Activated naive CD4-positive, alpha-beta T cell treated with anti-CD3 and anti-CD28 coated beads, Interleukin-2, amount 50 U/mL, for 72 hours (primary cell): ENCODE measurements at places on chromosomes 7 and 10. TPM values are rescaled to one million over a fixed set of nuclear protein-coding genes. Genes with fewer than 3 reads are reported as not detected.

The TFEC gene
- total RNA-seq = not detected

The CYP2C19 gene
- total RNA-seq = not detected

The LMTK2 gene
- total RNA-seq = 14.9 TPM

The MMRN2 gene
- not detected for total RNA-seq

The OLAH gene
- total RNA-seq = 1.7 TPM

The TRIL gene
- not detected for total RNA-seq

- DNase-seq = no peak
Observed at GRCh38 chr10:58854811-58855210, 321.6 kb upstream of the PHYHIPL start.

DNA sequence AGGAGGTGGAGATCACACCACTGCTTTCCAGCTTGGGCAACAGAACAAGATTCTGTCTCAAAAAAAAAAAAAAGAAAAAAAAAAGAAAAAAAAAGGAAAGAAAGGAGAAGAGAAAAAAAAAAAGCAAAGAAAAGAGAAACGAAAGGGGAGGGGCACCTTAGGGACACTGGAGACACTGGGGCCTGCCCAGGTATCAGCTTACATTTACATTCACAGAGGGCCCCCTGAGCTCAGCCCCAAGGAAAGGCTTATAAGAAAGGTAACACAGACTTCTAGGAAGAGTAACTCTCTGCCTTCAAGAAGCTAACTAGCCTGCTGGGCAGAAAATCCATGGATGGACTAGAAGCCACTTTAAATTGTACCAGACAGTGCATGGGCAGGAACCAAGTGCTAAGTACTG is 108.8 kb downstream of the NPY start:
- DNase-seq = no peak

DNA sequence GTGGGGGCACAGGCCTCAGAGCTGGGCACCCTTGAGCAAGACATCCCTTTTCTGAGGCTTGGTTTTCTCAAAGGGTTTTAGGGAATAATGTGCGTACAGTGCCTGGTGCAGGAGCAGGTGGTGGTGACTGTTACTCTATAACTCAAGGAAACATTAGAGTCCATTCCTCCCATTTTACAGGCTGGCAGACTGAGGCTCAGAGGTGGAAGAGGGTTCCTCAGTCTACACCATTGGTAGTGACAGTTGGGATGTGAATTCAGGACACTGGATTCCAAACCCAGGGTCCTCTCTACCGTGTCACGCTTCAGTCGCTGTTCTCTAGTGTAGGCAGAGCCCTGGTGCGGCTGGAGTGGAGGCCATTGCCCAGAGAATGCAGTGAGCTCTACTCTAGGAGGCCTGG is 40.0 kb upstream of the AQP1 start:
- DNase-seq = no peak

DNA sequence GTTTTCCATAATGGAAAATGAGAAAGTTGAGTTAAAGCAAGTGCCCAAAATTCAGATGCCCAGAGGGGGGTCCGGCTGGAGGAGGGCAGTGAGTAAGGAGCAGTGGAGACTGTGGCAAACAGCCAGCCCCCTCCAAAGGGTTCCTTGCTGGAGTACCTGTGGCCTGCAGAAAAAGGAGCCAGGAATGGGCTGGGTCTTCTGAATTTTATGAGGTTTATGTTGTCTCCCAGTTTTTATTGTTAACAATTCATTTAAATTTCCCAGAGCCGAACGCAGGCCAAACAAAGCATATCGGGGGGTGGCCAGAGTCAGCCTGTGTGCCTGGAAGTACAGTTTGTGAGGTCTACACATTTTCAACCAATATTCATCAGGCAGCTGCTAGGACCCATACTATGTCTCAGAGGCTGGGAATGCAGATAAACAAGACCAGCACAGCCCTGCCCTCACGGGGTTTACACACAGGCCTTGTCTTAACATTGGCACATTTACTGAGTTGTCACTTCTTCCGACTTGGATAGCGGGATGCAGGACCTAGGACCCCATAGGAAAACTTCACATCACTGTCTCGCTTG is 12.9 kb upstream of the CSGALNACT2 start:
- DNase-seq = no peak

DNA sequence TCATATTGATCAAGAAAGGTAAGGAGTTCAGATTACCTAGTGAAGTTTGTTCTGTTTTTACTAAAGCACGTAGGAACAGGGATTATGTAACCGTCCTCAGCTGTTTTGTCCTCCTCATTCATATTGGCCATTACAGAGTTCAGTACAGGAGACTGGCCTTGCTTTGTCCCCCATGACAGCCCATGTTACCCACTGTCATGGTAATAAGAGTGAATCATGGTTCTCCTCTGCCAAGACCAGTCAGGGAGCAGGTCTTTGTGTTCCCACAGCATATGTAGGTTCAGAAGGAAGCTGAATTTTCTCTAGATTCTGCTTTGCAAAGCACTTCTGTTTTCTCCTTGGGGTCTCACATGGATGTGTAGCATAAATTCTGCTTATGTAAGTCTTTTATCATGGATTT is 106.2 kb upstream of the GPR141 start:
- no peak for DNase-seq
